ENCODE measurements at places on chromosomes 6 and 20.

DNA sequence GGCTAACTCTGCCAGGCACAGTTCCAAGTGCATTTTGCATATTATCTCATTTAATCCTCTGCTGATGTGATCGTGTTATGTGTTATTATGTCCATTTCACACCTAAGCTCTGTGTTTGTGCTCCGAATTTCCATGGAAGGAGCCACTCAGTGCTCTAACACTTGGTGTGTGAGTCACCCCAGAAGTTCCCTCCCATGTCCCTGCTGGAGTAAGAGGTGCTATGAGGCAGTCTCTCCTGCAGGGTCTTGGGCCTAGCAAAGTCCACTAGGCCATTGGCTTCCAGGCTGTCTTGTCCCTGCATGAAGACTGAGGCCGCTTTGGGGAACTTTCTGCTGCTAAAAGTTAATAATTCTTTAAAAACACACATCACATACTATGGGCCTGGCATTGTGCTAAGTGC is 405.9 kb upstream of the SULF2 start:
- peak; percentile 39 for DNase-seq

DNA sequence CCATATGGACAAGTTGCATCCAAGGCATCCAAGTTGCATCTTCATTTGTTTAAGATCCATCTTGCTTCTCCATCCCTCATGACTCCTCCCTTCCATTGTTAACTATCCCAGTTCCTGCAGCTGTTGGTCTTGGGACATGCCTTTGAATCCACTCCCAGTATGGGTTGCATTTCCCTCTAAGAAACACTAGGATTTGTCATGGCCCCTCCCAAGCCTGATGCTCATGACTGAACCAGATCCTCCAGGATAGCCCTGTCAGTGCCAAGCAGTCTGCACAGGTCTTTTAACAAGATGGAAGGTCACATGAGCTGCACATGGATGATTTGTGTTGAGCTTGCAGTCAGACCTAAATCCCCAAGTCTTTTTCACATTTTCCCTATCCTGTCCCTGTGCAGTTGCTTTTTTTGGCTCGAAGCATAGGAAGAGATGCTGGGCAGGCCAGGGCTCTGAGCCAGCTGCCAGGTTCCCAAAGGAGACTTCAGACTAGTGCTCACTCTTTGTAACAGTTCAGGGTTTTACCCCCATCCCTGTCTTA is 4.2 kb downstream of the PPP2R5D start:
- peak; percentile 34 for DNase-seq

DNA sequence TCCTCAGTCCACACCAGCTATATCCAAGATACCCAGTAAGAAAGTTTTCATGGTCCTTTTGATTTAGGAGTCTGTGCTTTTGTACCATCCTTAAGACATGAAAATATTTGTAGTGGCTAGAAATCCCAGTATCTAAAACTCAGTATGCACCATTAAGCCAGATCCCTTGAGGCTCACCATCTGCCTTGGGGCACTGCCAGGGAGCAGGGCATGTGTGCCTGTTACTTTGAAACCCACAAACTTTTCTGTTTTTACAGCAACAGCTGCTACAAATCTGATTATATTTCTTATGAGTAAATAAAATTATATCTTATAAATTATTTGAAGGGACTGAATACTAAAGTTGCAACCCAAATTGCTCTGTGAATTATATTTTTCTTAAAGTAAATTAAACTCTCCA is 290.5 kb upstream of the MANEA start:
- no peak for DNase-seq

DNA sequence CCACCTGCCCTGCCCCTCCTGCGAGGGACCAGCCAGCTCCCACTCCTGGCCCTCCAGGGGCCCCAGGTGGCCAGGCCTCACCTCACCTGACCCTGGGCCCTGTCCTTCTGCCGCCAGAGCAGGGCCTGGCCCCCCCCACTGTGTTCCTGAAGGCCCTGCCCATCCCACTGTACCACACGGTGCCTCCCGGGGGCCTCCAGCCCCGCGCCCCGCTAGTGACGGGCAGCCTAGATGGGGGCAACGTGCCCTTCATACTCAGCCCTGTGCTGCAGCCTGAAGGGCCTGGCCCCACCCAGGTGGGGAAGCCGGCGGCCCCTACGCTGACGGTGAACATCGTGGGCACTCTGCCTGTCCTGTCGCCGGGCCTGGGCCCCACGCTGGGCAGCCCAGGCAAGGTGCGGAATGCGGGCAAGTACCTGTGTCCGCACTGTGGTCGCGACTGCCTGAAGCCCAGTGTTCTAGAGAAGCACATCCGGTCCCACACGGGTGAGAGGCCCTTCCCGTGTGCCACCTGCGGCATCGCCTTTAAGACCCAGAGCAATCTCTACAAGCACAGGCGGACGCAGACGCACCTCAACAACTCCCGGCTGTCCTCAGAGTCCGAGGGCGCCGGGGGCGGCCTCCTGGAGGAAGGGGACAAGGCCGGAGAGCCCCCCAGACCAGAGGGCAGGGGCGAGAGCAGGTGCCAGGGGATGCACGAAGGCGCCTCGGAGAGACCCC is 27.6 kb downstream of the ZNF831 start:
- DNase-seq = no peak

GRCh38 chr6:168093071-168093505 is 14.1 kb upstream of the FRMD1 start:
- DNase-seq = no peak

DNA sequence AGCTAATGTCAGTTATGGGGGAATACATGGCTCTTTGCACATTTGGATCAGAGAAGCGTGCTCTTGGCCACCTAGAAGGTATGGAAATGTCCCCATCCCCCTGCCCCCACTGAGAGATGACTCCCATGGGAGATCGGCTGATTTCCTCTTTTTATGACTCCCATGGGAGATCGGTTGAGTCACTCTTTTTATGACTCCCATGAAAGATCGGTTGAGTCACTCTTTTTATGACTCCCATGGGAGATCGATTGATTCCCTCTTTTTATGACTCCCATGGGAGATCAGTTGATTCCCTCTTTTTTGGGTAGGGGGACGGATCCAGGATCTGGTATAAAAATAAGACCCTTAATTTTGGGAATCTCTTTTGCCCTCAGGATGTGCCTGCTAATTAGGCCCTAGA is 10.3 kb upstream of the TAAR9 start:
- DNase-seq = peak; percentile 82

DNA sequence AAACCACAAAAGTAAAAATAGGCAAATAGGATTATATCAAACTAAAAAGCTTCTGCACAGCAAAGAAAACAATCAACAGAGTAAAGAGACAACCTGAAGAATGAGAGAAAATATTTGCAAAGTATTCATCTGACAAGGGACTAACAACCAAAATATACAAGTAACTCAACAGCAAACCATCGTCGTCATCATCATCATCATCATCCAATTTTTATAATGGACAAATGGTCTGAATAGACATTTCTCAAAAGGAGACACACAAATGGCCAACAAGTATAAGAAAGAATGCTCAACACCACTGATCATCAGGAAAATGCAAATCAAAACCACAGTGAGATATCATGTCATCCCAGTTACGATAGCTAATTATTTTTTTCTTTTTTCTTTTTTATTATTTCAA is 62.0 kb downstream of the ANKEF1 start:
- no peak for DNase-seq

DNA sequence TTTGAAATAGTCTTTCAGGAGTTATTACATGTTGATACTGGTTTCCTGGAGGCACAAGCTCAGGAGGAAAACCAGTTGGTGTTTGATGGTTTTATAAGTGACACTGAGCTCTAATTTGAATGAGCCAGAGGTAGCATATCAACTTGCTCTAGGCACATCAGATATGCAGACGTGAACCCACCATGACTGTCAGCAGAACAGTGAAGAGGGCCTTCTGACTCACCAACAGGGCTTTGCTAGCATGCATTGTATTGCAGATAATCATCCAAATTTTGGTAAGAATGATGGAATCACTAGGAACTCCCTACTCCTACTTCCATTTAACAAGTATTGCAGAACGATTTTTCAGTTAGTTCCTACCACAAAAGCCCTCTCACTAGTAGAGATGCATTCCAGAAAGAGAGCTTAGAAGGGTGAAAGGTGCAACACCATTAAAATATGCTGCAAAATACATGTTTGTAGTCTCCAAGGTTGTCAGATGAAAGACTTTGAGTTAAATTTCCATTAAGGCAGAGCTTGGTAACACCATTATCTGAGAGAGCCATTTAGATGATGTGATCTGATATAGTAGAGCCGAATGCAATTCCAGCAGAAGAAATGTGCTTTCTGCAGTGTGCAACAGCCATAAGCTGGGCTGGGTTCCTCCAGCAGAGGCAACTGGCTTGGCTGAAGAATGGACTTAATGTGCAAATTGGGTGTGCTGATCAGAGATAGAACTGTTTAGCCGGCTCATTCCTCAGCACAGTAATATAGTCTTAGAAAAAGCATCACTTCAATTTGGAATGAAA is 968.7 kb upstream of the ADGRB3 start:
- no peak for DNase-seq

- DNase-seq = no peak
Observed at GRCh38 chr20:53914781-53915445, 155.5 kb downstream of the BCAS1 start.

DNA sequence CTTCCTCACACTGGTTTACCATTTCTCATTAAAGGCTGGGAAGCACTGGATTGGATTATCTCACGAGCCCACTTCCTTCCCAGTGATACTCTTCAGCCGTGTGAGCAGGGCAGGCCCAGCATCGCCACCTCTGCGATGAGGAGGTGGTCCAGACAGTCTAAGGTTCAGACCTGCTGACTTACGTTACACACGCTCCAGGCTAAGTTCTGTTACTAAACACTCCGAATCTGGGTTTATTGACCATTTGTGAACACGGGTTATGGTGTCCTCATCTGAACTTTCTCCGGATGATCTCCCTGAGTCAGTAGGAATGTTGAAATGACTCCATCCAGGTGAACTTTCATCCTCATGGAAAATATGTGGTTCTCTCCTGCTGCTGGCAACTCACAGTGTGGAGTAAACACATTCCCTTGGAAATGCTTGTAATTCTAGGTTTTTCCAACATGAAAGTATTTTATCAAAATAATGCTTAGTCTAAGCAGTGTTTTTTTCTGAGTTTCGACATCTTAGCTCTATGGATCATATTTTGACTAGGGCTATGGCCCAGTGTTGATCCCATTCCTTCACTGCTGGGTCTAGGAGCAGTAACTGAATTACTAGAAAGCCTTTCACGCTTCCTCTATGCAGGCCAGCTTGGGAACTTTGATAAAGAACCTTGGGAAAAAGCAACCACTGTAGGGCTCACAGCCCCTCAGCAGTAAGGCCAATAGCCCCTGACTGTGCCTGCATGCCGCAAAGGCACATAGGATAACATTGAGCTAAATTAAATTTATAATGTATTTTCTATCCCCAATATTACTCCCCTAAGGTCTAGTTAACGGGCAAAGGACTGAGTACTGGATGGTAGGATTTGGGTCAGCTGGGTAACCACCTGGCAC is 37.7 kb upstream of the PXDC1 start:
- peak; percentile 42 for DNase-seq

DNA sequence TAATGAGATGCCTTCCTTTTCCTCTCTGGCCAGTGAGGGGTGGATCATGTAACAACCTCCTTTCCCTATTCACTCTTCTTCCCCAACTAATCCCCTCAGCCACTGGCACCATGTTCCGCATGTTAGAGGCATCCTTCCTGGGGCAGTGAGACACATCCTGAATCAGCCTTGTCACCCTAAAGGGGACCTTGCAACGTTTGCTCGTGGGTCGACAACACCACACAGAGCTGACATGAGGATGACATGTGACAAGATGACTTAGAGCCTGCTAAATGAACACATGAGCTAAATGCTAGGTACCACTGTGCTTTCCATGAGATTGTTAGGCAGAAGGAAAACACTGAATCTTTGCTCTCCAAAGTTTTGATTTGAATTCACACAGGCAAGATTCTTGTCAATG is 129.2 kb downstream of the ATXN1 start:
- DNase-seq = no peak

- peak; percentile 40 for DNase-seq
Observed at GRCh38 chr6:54244430-54244829, 63.8 kb upstream of the TINAG start.

DNA sequence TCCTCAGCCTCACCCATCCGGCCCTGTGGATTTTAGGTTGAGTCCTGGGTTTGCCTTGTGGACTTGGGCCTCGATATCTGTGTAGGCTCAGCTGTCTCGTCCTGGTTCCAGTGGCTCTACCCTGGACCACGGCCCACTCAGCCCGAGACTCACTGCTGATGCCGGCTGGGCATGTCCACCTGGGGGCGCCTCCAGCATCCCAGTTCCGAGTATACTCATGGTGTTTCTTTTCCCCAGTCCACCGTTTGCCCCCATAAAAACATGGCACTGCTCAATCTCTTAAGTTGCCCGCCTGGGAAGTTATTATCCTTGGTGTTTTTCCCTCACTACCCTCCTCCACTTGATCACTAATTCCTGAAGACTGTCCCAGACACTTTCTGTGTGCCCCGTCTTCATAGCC is 99.1 kb downstream of the ARID1B start:
- DNase-seq = no peak

DNA sequence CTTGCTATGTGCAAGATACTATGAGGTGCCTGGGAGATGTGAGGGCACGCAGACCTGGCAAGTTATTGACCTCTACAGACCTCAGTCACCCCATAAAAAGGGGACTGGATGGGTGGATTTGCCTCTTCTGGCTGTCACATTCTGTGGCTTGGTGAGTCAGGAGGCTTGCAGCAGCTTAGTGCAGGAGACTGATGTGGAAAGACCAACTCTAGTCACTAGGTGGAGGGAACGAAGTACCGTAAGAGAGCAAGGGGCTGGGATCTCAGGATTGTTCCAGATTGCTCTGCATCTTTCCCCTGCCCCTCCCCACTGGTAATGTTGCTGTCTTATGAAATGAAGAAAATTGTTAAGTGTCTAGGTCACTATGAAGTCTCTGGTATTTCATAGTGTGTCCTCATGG is 3.3 kb downstream of the MAPRE1 start:
- DNase-seq = peak; percentile 86

- DNase-seq = no peak
Observed at GRCh38 chr6:151763303-151763702, 44.2 kb upstream of the ESR1 start.

GRCh38 chr20:17835240-17835933 is 133.2 kb downstream of the SNX5 start:
- DNase-seq = peak; percentile 94

Measured in EH (cell line).